Peyer's patch (tissue), 4 donors: ENCODE measurements at places on chromosomes 16 and 17.
A peak's percentile ranks its signal among the peaks of the same experiment; 100 is the strongest.

DNA sequence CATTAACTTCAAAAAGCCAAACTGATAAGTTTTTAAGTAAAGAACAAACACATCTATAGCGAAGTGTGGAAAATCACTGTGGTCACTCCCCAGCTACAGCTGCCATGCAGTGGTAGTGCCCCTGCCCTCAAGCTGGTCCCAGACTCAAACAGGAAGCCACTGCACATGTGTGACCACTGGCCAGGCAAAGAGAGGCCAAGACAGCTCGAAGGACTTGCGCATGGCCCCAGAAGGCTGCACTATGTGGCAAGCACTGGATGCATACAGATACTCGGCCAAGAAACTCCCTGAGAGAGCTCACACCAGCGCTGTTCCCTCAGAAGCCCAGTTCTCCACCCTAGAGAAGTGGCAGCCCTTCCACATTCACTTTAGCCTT is 82.4 kb downstream of the ANKRD11 start:
- no peak for DNase-seq

- no peak for DNase-seq
Observed at GRCh38 chr16:66881014-66881417, 701 bp downstream of the PDP2 start.

DNA sequence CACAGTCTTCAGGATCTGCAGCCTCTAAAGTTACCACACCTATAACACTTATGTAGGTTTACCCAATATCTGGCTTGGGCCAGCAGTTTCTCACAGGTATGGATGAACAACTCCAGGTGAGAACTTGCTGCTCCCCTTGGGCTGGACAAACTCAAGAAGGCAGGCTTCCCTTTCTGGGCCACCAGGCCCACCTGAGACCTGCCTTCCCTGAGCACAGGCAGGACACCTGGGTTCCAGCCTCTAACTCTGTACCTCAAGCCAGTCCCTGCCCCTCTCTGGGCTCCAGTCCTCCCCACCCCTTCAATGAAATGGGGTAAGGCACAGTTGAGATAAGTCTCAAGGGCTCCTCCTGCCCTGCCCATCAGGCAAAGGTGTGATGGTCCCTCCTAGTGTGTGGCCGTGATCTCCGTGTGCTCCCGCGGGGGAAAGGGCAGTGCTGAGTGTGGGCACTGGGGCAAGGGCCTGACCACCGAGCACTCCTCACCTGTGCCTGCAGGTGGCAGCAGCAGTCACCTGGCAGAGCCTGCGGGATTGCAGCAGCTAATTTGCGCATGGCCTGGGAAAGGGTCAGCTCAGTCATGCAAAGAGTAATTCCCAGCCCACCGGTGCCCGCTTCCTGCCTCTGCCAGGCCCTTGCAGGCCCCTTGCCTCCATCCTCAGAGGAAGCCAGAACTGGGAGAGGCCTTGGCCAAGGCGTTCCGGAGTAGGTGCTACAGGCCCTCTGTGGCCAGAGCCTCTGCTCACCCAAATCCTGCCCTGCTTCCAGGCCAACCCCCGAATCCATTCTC is 28.2 kb upstream of the ADGRG1 start:
- peak; percentile 80 for DNase-seq

GRCh38 chr17:69044371-69044770 is 16.4 kb downstream of the ABCA9 start:
- no peak for DNase-seq

DNA sequence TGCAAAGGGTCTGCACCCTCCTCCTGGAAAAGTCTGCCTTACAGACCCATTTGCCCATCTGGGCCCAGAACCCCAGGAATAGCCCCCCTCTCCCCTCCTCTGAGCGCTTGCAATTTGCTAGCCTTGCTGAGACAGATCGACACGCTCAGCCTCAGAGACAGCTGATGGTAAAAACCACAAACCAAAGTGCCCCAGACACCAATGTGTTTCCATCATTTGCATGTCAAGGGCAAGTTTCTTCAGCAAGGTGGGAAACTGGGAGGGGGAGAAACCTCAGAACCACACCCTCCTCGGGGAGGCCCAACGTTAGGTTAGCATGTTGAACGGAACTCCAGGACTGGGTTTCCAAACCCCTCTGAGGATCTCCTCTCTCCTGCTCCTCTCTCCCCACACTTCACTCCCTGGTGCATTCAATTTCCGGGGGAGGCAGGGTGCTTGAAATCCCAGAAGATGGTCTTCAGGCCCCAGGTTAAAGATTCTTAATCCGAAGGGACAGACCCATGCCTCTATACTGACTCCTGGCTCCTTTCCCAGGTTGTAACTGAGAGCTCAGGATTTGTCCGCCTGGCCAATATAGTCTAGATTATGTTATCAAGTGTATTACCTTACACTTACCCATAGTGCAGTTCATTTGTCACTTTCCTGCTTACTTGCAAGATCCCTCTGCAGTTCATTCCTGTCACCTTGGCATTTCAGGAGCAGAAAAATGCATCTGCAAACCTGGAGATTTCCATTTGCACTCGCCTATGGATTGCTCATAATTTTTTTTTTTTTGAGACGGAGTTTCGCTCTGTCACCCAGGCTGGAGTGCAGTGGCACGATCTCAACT is 1.3 kb upstream of the CUEDC1 start:
- DNase-seq, result peak; percentile 72

GRCh38 chr16:52256310-52257078 is 290.4 kb downstream of the TOX3 start:
- no peak for DNase-seq

GRCh38 chr16:26525856-26526255 is 540.9 kb upstream of the C16orf82 start:
- DNase-seq, result no peak

- DNase-seq, result no peak
Observed at GRCh38 chr17:14446825-14447224, 145.9 kb downstream of the HS3ST3B1 start.

DNA sequence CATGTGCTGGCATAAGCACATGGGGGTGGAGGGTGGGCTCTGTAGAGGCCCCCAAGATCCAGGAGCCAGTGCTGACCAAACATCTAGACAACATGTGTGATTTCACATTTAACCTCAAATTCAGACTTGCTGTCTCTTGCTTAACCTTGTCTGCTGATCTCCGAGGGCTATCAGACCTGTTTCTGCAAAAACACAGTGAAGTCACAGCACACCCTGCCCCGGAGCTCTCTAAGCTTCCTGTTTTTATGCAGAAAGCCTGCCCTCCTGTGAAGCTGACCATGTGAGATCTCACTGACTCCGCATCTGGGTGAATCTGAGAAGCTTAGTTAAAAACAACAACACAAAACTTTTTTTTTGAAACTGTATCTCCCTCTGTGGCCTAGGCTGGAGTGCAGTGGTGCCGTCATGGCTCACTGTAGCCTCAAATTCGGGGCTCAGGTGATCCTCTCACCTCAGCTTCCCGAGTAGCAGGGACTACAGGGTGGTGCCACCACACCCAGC is 6.6 kb upstream of the DPEP2 start:
- peak; percentile 78 for DNase-seq

DNA sequence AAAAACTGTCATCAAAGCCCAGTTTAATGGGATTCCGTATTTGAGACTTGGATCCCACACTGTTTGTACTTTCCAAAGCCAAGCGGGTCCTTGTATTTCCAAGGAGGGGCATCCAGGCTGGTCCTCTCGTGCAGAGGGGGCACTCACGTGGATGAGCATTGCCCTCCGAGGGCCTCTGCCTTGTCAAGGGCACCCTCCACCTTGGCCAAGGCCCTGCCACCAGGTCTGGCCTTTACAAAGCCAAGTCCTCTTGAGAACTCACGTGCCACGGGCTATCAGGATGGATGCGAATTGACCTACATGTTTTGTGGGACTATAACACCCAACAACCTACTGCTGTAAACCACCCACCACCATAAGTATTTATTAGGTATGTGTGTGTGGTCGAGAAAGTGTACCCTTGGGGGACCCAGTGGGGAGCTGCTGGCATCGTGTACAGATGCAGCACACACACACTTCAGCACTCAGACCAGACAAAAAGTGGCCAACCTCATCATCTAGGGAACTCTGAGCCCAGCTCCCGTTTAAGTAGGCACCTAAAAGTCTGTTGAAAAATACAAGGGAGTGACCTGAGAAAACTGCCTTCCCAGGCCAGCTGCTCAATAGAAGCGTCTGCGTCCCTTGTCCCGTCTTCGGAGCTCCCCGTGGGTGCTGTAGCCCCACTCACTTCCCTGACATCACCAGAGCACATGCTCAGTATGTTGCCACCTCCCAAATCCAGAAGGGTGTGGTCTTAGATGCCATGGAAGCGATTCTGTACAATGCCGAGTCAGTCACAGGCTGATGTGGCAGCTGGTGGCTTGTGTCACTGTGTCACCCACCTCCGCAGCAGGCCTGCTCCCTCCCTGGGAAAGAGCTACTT is 12.9 kb downstream of the MAP1LC3B start:
- DNase-seq, result no peak

DNA sequence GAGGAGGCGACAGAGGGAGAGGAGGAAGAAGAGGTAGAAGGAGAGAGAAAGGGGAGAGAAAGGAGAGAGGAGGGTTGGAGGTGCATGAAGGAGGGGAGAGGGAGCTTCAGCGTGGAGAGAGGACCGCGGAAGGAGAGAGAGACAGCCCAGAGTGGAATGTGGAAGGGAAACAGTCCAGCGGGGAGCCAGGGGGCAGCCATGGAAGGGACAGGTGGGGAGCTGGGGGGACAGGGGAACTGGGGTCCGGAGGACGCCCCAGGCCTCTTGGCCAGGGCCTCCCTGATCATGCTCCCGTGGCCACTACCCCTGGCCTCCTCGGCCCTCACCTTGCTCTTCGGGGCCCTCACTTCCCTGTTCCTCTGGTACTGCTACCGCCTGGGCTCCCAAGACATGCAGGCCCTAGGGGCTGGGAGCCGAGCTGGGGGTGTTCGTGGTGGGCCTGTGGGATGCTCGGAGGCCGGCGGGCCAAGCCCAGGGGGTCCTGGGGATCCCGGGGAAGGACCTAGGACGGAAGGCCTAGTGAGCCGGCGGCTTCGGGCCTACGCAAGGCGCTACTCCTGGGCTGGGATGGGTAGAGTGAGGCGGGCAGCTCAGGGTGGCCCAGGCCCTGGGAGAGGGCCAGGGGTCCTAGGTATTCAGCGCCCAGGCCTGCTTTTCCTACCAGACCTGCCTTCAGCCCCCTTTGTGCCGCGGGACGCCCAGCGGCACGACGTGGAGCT is 759 bp downstream of the ASPHD1 start:
- no peak for DNase-seq

DNA sequence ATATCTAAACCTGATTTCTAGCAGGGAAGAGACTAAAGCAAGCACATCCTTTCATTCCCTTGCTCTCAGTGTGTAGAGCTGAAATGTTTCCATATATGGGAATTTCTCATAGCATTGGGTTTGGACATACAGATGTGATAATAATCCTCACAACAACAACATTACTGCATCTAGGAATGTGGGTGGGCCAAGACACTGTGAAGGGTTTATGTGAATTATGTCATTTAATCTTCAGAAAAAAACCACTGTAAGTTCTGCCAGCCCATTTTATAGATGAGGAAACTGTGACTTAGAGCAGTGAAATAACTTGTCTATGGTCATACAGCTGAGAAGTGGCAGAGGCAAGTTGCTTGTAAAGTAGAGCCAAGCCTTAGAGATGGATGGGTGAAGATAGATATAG is 5.2 kb downstream of the OMG start:
- no peak for DNase-seq

- DNase-seq, result peak; percentile 61
Observed at GRCh38 chr16:83956336-83957289, 3.6 kb downstream of the OSGIN1 start.

GRCh38 chr16:30569746-30570635 is 1.5 kb downstream of the ZNF688 start:
- DNase-seq, result no peak

DNA sequence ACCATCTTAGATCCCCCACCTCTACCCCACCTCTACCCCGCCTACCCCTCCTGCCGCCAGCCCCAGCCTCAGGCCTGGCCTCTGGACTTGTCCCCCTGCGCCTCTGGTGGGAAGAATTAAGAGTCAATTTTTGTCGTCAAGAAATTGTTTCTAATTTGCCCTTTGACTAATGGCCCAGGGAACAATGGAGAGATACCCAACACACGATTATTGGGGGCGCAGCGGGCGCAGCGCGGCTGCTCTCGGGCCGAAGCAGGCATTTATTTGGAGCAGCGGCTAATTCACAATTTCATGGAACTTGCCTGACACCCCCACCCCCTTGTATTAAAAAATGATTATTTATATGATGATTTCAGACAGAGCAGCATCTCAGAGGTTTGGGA is 4.4 kb upstream of the BAHCC1 start:
- DNase-seq, result no peak

DNA sequence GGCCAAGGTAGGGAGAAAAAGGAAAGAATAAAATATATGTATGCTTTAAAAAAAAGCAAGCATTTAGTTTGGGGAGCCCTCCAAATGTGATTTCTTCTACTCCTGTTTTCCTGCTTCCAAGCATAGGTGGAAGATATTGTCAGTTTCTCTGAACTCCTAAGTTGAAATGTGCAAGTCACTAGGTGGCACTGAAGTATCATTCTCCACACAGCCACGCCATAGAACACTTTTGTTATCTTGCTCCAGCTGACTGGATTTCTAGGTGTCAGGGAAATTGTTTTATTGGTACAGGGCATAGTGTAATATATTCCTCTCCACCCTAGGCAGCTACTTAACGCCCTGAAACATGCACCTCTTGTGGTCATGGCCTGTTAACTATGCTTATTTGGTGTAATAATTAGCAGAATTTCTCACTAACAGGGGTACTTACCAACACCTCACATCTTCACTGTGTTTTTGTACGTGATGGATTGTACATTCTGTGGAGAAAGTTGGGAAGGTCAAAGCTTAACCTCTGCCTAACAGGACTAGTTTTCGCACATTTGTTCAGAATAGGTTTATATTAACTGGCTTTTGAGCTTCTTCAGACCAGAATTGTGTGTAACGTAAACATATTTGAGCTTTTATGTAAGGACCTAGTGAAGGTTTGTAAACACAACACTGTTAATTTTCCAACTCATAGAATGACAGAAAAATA is 69.3 kb downstream of the FTO start:
- no peak for DNase-seq

GRCh38 chr16:48373258-48374029 is 11.8 kb downstream of the SIAH1 start:
- DNase-seq, result no peak

- no peak for DNase-seq
Observed at GRCh38 chr17:5631958-5632590, 47.8 kb upstream of the NLRP1 start.
